ENCODE measurements at places on chromosomes 1 and 21.
A peak's percentile ranks its signal among the peaks of the same experiment; 100 is the strongest.

- no peak for DNase-seq
These were observed 228.9 kb downstream of the TNR start for GRCh38 chr1:175514387-175514953.

DNA sequence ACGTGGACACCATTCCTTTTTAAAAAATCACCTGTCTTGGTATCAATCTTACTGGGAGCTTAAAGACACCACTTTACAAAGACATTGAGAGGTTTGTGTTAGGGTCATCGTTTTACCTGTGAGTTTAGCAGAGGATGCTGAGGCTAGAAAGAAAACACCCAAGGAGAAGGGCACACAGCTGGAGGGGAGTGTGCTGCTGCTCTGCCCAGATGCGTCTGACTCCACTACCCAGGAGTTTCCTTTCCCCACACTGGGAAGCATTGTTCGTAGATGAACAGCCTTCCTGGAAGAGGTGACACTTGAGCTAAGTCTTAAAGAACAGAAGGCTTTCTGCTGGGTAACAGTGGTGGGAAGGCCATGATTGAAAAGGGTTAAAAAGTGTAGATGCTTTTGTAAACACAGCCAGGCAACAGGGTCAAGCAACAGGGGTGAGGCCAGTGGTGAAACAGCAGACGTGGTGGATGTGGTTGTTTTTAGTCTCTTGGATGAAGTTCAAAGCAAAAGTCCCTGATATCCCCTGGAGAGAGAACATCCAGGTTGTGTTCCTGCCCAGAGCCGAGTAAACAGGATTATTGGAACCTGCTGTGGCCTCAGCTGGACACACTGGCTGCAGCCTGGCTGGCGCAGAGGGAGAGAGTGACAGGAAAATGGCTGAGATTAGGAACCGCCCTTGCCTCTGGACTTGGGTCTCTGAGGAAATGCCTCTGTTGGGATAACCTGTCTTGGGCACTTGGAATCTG, 198.6 kb upstream of the JUN start:
- no peak for DNase-seq

DNA sequence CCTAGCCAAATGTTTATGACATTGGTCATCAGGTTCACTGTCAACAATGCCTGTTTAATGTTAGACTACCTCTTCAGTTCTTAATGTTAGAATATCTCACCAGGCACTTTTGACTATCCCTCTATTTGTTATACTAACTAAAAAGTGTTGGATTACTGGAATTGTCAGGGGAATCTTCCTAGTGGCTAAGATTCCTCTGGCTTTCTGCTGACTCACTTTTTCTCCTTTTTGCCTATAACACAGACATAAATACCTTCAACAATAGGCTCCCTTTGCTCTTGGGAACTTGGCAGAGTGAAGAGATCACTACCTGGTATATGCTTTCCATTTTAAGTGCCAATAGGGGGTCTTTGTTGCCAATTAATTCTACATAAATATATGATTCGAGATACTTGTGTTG, 68.5 kb downstream of the TMEM200B start:
- no peak for DNase-seq

DNA sequence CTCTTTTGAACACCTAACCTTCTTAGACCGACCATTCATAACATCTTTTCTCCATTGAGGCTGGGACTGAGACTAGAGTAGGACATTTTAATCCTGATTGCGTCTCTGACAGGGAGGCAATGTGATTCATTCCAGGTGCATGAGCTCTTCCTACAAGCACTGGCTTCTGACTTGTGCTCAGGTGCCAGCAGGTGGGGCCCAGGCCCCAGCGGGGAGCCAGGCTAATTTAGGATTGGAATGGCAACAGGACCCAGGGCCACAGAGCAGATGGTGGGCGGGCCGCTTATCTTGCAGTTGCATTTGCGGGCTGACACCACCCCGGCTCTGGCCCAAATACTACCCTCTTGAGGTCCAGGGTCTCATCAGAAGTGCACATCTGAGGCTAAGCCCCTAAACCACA, 4.1 kb downstream of the GPA33 start:
- DNase-seq: no peak

- DNase-seq: no peak
These were observed 96.7 kb downstream of the ABCA4 start for GRCh38 chr1:94024104-94024792.

GRCh38 chr1:226533220-226533619, 15.3 kb upstream of the STUM start:
- no peak for DNase-seq

- no peak for DNase-seq
These were observed 36.2 kb downstream of the HIVEP3 start for GRCh38 chr1:41882486-41882885.

DNA sequence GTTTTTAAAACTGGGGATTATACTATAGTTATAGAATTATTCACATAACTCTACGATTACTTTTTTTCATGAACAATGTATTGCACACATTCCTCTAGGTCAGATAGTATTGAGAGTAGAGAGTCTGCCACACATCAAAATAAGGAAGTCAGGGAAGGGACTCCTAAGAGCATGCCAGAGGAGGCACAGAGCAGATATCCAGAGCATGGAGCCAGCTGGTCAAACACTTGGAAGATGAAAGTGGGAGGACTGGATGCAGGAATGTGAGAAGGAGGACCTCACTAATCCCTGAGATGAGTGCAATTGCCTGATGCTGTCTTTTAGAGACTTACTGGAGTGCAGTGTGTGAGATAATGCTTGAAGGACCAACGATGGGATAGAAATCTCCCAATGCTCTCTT, 9.6 kb upstream of the RFX5 start:
- DNase-seq: no peak

- no peak for DNase-seq
These were observed 28.2 kb upstream of the CTSK start for GRCh38 chr1:150836129-150836773.

- peak; percentile 41 for DNase-seq
These were observed 30.6 kb upstream of the NEK7 start for GRCh38 chr1:198125995-198126735.

DNA sequence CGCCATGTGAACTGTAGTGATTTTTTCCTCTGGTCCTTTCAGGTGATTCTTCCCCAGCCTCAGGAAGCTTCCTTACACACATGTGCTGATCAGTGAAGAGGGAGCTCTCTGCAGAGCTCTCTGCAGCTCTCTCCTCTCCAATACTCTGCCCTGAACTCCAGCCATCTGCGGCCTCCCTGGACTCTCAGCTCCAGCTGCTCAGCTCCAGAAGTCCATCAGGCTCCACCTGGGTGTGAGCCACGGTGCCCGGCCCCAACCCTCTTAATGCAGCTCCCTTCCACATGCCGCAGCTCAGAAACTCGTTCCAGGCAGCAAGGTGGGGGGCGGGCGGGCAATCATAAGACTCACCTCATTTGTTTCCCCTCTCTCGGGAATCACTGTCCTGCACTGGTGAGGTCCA, 30.9 kb upstream of the RPL11 start:
- no peak for DNase-seq

DNA sequence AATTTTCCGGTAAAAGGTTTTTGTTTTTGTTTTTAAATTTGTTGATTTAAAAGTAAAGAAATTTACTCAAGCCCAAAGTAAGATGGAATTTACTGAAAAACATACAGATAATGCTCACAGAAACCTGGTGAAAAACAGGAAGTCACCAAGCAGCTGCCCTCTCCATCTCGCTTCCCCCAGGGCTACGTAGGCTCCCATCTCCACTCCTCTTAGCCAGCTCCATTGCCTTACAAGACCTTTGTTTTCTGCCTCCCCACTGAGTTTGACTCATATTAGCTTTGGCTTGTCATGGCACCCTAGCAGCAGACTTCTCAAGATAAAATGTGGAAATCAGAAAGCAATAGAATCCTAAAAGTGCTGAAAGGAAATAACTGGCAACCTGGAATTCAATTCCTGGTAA, 57.9 kb downstream of the PHTF1 start:
- DNase-seq: no peak

DNA sequence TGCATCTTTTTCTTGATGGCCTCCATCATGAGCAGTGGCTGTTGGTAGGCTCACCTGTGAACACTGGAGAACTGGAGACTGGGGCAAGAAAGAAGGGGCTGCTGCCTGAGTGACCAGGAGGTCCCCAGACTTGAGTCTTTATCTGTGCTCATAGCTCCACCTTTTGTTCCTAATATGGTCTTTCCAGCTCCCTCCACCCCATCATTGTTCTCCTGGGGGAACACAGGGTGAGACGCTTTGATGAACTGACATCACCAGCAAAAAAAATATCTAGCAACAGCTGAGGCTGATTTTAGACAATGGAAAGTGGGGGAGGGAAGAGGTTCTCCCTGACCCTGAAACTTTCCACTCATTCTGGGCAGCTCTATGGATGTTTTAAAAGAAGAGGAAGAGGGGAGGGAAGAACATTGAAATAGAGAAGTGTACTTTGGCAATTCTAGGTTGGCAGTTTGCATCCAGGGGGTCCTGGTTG, at the start of gene TPM3:
TPM3 (minus strand) TSS at position 111 of the 472 bp plus-strand sequence; CDS start at position 29, 82 bp downstream.
- DNase-seq: no peak

DNA sequence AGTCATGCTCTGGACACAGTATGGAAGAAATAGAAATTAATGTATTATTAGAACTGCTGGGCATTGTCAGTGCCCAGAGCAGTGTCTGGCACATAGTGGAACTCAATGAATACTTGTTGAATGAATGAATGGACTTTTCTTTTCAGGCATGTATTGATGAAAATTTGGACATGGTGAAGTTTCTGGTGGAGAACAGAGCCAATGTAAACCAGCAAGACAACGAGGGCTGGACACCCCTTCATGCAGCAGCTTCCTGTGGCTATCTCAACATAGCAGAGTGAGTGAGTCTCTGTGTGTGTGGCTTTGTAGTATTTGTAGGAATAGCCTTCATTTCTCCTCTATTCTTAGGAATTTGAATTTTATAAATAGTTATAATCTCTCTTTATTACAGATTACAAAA, 68.1 kb downstream of the PPP1R12B start:
- no peak for DNase-seq

DNA sequence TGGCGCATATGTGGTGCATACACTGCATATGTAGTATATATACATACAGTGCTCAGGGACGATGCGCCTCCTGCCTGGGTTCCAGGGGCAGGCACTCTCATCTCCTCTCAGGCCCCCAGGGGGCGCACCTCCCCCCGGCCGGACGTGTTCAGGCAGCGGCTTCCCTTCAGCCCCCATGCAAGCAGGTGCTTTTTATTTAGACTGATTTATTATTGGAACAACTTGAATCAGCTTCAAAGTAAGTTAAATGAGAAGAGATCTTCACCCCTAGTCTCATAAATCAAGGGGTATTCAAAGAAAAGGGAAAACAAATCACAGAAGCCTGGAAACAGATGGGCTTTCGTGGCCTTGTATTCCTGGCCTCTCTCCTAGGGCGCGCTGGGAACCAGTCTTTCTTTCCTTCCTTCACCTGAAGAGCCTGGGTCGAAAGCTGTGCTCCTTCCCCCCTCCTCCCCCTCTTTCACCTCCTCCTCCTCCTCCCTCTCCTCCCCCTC, 64.6 kb downstream of the UBIAD1 start:
- peak; percentile 42 for DNase-seq
